ENCODE measurements at places on chromosomes 12 and 14. TPM values are rescaled to one million over a fixed set of nuclear protein-coding genes. Genes with fewer than 3 reads are reported as not detected.

GRCh38 chr12:105946493-105946901, 192.3 kb downstream of the NUAK1 start:
- DNase-seq: no peak

GRCh38 chr12:5232291-5232690, 188.6 kb downstream of the KCNA5 start:
- DNase-seq: no peak

Gene KRT81
- not detected for total RNA-seq

DNA sequence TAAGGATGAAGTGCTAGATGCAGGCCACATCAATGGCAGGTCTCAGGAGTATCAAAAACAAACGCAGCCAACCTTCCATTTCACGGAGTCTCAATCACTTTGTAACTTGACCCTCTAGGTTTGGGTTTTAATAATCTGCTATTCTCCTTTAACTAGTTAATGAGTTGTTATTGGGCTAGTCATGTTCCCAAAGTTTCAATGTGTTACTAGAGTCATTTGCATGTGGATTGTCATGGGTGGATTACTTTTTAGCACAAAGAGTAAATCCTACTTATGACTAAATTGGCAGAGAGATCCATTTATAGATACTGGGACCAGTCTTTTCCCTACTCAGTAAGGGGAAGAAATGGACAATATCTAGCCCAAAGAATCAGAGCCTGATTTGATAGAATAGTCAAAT, 151.0 kb downstream of the BCAT1 start:
- DNase-seq: no peak

DNA sequence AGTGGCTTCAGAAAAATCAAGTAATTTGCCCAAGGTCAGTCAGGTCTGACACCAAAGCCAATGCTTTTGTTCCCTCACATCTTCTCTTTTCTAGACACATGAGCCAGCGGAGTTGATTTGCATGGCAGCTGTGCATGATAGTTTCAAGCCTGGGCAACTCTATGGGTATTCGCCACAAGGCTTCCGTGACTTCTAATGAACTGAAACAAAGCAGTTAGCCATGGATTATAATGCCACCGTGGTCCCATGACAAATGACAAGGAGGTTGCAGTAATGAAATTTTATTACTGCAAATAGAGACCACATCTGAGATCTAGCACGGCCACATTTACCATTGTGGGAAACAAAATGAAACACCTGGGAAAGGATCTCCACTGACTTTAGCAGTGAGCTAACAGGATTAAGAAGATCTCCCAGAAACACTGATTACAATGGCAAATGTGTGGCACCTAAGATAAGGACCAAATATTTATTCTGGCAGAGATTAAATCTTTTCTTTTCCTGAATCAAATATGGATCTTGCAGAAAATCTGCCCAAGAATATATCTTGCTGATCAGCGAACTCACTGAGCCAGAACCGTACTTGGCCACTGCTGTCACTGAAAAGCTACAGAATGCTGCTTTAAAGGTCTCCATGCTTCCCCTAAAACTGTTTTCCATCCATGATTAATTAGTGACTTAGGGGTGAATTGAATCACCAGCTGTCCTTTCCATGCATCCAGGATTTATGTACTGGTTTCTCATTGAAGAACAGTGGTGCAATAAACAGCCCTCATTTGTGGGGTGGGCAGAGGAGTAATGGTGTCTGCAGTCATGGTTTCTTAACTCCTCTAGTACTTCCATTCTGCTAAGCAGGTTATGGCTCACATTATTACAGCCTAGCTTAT, 551.0 kb downstream of the DIO2 start:
- no peak for DNase-seq

DNA sequence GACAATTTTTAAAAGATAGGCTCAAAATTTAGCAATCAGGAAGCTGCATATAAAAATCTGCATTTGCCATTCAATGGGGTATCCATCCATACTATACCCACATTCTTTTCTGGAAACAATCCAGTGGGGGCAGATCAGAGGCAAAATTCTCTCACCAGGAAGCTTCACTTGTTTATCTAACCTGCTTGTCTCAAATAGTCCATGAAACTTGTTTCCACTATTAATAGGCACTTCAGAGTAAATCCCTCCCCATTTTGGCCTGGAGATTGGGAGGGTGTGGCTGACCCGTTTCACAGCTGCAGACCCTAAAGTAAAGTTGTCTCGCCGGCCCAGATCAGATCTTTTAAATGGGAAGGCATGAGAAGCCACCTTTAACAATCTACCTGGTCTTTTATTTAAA, 139.4 kb upstream of the CPNE8 start:
- no peak for DNase-seq

DNA sequence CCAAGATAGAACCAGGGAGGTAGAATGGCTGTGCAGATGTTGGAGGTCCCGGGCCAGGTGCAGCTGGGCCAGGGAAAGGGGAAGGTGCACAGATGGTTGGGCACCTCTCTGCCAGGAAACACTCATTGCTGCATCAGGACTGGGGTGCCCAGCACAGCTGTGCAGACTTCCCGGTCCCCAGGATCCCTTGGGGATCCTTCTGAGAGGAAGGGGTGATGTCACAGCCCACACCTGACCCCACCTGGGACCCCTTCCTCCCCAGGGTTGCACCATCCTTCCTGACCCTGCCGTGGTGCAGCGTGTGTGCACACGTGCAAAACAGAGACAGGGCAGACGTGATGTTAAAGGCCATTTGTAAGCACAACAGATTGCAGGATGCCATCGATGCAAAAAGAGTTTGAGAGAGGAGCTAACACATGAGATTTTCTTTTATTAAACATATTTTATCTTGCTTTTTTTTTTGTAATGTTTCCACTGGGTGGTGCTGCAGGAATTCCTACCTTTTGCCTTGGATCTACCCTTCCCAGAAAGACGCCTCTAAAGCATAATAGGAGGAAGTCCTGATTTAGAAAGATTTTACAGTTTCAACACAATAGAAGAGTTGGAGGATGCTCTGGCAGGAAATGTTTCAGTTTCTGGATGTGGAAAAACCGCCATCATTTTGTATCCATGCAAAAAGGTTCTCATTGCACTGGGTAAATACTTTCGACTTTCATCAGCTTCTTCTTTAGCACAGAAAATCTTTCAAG, 14.8 kb downstream of the ELK3 start:
- no peak for DNase-seq

Gene LMNTD1
- total RNA-seq: 0.82 TPM

DNA sequence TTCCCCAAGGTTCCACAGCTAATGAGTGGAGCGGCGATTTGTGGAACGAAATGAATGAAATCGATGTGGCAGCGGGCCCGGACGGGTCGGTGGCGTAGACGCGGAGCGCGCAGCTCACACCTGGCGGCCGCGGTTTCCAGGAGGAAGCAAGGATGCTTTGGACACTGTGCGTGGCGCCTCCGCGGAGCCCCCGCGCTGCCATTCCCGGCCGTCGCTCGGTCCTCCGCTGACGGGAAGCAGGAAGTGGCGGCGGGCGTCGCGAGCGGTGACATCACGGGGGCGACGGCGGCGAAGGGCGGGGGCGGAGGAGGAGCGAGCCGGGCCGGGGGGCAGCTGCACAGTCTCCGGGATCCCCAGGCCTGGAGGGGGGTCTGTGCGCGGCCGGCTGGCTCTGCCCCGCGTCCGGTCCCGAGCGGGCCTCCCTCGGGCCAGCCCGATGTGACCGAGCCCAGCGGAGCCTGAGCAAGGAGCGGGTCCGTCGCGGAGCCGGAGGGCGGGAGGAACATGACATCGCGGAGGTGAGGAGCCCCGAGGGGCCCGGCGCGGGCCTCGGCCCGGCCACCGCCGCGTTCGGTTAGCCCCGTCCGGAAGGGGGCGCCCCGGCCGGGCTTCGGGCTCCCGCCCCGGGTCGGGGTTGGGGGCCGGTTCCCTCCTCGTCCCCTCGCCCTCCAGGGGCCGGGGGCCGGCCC, at the start of gene PTPN11:
Gene PTPN11, plus strand, starts transcription at position 340 of the 689 bp plus-strand sequence. Its CDS starts 165 bp downstream, at position 505.
- DNase-seq: no peak

- DNase-seq: no peak
These were observed 4.5 kb downstream of the NOP2 start for GRCh38 chr12:6563448-6564050.

- DNase-seq: no peak
These were observed 129.3 kb upstream of the SSTR1 start for GRCh38 chr14:38078393-38078792.

Gene FGF23
- total RNA-seq: not detected

Gene P2RX2
- total RNA-seq: not detected
